ENCODE measurements at places on chromosomes 3 and 15. TPM values are rescaled to one million over a fixed set of nuclear protein-coding genes. Genes with fewer than 3 reads are reported as not detected.

TTLL13 gene
- polyA plus RNA-seq, result 0.05 TPM

TRIM42 gene
- polyA plus RNA-seq, result not detected

SERINC4 gene
- 0.15 TPM for polyA plus RNA-seq

GREM1 gene
- 0.09 TPM for polyA plus RNA-seq

GRCh38 chr3:52240059-52240885 is 1.3 kb upstream of the TWF2 start:
- DNase-seq, result peak; percentile 77

GRCh38 chr3:194840661-194841514 is 155.2 kb downstream of the FAM43A start:
- no peak for DNase-seq

GRCh38 chr3:187783098-187783497 is 37.8 kb upstream of the BCL6 start:
- DNase-seq, result no peak

DNA sequence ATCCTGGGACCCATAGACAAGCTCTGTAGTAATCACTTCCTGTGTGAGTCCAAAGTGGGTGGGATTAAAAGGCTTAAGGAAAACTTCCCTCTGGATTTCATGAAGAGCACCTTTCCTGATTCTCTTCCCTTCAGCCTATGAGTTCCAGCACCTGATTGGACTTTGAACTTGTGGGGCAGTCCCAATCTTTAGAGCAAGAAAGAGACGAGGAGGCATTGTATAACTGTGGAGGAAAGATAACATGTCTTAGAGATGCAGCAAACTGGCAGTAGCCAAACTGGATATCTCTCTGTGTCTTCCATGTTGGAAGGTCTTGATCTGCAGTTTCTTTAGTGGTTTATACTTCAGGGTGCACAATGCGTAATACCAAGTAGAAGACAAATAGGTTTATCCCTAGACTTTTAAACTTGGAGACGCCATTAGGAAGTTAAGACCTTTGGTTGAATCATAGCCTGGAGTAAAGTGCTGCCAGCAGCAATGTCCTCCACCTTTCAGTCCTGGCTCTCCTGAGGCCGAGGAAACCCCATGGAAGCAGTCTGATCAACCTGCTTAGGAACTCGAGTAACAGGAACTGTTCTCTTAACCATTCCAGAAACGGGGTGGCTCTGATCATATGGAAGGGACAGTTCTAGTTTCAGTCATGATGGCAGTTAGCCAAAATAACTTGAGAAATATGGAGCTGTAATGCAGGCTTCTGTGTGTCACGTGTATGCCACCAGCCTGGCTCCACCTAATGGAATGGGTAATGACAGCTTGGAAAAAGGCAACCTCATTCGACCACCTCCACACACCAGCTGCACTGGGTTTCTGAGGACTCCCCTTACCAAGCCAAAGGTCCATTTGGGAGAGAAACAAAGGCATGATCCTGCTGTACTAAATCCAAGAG is 4.7 kb downstream of the EIF1B start:
- DNase-seq, result no peak
